ENCODE measurements at places on chromosomes 2 and 18.

DNA sequence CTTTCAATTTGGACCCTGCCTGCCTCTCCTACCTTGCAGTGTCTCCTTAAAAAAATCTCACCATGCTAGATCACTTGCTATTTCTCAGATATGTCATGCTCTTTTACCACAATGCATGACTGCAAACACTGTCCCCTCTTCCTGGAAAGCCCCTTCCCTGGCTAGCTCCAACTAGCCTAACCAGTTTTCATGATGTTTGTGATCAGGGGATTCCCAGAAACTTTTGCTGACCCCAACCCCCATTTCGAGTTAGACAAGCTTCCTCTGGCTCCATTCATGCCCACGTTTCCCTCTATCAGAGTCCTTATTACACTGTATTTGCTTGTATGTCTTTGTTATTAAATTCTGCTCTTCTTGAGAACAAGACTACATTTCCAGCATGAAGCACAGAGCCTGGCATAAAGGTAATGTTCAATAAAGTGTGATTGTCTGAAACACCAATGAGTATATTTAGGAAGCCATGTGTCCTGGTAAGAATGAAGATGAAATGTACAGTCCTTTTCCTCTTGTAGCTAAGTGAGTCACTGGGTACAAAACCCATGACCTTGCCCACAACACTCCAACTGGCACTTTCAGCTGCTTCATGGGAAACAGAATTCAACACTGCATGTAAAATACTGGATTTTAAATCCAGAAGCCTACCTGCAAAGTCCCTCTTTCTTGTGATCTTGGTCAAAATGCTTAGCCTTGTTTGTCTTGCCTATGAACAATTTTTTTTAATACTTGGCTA lies 62.0 kb upstream of the ATL2 start:
- no peak for DNase-seq

GRCh38 chr2:210224591-210224940 lies 681 bp downstream of the ACADL start:
- no peak for DNase-seq

- no peak for DNase-seq
These were observed 22.9 kb downstream of the SH3BP4 start for GRCh38 chr2:234974501-234975385.

DNA sequence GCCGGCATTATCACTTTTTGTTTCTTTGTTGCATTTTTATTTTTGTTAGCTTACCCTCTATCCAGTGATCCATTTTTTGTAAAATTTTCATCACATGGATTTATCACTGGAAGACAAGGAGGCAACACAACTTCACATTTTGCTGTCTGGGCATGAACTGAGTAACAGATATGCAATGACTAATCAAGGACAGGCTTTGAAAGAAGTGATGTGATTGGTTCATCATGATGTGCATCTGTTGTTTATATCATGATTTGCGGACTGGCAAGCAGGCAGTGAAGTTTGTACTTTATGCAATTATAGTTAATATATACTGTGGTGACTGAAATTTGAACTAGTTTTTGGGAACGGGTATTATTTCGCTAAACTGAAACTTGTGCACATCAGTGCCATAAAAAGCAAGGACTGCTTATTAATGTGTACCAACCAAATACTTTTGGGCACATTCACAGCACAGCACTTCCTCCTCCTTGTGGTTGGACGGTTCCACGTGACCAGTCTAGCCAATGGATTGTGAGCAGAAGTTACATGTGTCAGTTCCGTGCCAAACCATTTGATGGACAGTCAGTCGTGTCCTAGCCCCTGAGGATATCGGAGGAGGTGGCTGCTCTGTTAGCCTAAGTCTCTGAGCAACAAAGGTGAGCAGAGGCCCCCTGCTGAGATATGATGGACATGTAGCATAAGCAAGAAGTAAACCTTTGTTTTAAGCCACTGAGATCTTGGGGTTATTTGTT lies 201.4 kb upstream of the SIX2 start:
- no peak for DNase-seq

DNA sequence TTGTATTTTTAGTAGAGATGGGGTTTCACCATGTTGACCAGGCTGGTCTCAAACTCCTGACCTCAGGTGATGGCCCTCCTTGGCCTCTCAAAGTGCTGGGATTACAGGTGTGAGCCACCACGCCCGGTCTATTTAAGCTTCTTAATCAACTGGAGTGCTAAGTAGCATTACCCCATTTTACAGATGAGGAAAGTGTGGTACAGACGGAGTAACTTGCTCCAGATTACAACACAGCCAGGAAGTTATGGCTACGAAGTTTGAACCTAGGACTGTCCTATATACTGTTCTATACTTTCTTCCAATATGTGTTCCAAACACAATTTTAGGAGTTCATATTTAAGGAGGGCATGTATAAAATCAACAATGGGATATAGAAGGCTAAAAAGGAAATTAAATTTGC lies 197.7 kb downstream of the TGIF1 start:
- DNase-seq = no peak

DNA sequence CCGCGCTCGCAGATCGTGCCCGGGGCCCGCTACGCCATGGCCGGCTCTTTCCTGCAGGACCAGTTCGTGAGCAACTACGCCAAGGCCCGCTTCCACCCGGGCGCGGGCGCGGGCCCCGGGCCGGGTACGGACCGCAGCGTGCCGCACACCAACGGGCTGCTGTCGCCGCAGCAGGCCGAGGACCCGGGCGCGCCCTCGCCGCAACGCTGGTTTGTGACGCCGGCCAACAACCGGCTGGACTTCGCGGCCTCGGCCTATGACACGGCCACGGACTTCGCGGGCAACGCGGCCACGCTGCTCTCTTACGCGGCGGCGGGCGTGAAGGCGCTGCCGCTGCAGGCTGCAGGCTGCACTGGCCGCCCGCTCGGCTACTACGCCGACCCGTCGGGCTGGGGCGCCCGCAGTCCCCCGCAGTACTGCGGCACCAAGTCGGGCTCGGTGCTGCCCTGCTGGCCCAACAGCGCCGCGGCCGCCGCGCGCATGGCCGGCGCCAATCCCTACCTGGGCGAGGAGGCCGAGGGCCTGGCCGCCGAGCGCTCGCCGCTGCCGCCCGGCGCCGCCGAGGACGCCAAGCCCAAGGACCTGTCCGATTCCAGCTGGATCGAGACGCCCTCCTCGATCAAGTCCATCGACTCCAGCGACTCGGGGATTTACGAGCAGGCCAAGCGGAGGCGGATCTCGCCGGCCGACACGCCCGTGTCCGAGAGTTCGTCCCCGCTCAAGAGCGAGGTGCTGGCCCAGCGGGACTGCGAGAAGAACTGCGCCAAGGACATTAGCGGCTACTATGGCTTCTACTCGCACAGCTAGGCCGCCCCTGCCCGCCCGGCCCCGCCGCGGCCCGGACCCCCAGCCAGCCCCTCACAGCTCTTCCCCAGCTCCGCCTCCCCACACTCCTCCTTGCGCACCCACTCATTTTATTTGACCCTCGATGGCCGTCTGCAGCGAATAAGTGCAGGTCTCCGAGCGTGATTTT lies 7.6 kb downstream of the TBR1 start:
- peak; percentile 80 for DNase-seq

GRCh38 chr2:219266886-219267285 lies 12.3 kb upstream of the DNAJB2 start:
- DNase-seq = no peak

DNA sequence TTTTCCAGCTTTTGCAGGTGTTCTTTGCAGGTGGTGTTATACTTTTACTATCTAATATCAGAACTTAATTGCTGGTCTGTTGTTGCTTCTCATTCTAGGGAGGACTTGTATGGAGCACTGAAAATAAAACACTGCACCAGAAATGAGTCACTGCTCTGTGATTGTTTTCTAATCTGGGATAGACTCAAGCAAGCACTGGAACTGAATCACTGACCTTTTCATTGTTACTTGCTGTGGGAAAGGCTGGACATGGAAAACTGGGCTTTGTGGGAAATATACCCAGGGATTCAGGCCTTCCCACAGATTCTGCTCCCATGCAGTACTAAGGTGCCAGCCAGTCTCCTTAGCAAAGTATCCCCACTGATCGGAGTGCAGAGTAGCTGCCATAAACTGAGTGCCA lies 470.0 kb upstream of the GCFC2 start:
- no peak for DNase-seq

DNA sequence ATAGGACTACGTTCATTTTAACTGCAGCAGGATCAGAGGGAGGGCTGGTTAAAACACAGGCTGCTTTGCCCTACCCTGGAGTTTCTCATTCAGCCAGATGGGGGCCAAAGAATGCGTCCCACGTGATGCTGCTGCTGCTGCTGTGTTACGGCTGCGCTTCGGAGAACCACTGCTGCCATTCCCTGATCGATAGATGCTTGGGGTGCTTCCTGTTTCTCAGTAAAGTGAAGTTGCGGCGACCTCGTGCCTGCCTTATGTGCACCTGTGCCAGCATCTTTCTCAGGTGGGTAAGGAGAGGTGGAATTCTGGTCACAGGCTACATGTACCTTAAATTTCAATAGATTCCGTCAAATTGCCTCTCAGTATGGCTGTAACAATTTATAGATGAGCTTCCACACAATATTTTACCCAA lies 24.7 kb upstream of the TOGARAM2 start:
- DNase-seq = peak; percentile 51

GRCh38 chr2:3642521-3643215 lies 15.3 kb upstream of the ALLC start:
- no peak for DNase-seq

GRCh38 chr2:70943205-70943871 lies 7.6 kb downstream of the ATP6V1B1 start:
- DNase-seq = peak; percentile 49

DNA sequence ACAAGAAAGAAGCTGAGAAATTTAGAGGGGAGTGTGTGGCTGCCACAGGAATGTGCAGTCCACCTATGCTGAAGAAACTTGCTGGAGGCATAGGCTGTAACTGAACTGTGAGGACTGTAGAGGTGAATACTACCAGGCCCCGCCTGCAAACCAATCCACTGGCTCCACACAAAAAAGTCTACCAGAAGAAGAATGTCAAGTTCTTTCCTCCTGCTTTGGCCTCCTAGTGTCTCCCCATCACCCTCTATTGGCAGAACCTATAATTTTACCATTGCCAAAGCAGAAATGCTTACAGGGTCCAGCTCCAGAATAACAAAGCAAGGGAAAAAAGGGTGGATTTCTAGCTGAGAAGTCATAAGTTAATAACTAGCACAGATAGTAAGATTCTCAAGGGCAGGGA lies 5.9 kb upstream of the ATP5MC3 start:
- no peak for DNase-seq

DNA sequence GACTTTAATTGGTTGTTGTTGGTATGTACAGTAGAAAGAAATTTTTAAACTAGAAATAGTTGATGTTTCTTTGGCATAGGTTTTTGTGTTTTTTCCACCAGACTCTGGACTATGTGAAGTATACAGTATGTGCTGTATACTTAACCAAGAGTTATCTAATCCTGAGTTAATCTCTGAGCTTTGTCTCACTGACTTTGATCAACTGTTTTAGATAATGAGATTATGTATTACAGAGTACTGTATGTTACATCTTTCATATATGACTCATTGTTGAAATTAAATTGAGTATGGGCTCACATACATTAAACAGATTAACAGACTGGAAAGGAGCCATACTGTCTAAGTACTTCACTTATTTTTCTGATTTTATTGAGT lies 38.0 kb downstream of the ACTR2 start:
- no peak for DNase-seq

DNA sequence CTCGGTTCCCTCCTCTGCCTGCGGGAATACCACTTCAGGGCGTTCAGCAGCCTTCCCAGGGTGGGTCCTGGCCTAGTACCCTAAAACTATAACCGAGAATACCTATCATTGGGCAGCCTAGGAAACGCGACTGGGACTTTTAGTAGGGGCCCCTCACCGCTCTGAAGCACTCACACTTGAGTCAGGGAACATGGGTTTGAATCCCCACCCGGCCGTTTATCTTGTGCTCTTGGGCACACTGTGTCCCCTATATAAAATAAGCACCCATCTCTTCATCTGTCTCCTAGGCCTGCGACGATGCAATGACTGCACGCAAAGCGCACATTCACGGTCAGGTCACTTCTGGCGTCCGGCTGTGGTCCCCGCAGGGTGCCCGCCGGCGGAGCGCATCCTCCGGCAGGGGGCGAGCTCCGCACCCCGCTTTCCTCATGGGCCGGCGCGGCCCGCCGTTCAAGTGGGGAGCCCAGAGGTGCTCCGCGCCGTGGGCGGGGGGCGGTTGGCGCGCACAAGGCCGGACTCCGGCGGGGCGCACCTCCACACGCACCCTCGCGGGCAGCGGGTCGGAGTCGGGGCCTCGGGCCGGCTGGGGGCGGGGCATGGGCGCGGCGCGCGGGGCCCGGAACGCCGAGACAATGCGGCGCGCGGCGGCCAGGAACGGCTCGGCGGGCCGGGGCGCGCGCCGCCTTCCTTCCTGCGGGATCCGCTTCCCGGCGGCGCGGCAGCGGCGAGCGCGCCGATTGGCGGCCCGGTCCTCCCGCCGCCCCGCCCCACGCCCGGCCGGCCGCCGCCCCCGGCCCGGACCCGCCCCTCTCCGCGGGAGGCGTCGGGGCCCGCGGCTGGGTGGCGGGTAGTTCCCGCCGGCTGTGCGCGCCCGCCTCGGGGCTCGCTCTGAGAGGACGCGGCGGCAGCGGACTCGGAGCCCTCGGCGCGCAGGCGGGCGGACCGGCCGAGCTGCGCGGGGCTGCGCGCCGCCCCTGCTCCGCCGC lies at the start of gene ASAP2:
Gene ASAP2 (plus strand): TSS at position 850 of the 986 bp plus-strand sequence. CDS start 293 bp downstream, outside the sequence.
- DNase-seq = no peak

GRCh38 chr2:206343144-206343543 lies 68.7 kb downstream of the ZDBF2 start:
- no peak for DNase-seq

- no peak for DNase-seq
These were observed 37.5 kb downstream of the SLC4A3 start for GRCh38 chr2:219664944-219665343.

GRCh38 chr2:172085460-172086159 lies at the start of gene DLX1:
DLX1 (plus strand) TSS chr2:172085507; CDS start chr2:172085678, 171 bp downstream.
- DNase-seq = peak; percentile 75

DNA sequence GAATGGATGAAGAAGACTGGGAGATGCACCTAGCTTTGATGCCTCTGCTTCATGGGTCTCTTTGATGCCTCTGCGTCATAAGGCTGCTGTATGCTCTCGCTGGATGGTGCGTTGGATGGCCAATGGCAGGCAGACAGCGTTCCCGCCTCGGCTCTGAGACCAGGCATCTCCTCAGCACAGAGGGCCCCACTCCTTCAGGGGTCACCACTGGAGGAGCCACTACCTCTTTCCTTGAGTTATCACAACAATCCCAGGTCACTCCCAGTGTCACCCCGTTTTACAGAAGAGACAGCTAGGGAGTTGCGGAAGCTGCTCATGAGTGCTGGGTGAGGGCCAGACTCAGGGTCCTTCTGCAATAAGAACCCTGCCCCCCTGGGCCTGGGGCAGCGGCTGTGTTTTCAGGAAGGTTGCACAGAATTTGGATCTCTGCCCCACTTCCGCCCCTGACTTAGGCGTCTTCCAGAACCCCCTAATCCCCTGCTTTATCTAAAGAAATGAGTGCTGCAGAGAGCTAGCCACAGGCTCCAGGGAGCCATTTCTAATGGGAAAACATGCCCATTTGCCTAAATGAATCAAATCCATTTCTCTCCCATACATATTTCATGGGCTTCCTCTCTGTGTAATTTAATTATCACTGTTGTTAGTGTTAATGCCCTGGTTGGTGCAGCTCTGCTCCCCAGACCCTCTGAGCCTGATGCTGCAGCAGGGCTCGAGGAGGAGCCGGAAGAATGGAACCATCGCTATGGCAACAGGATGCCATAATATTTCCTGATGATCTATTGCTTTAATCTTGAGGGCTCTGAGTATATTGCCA lies 131.8 kb upstream of the HS6ST1 start:
- peak; percentile 39 for DNase-seq

All from H1 (cell line).